Stimulated activated CD4-positive, alpha-beta T cell treated with anti-CD3 and anti-CD28 coated beads, TNF-alpha, amount 100 ng/mL, for 4 hours (primary cell): ENCODE measurements at places on chromosomes 4 and X.

GRCh38 chr4:156803056-156803455 lies 168.5 kb downstream of the PDGFC start:
- no peak for DNase-seq

- no peak for DNase-seq
Observed at GRCh38 chr4:32680946-32681345, 1960.8 kb downstream of the PCDH7 start.

DNA sequence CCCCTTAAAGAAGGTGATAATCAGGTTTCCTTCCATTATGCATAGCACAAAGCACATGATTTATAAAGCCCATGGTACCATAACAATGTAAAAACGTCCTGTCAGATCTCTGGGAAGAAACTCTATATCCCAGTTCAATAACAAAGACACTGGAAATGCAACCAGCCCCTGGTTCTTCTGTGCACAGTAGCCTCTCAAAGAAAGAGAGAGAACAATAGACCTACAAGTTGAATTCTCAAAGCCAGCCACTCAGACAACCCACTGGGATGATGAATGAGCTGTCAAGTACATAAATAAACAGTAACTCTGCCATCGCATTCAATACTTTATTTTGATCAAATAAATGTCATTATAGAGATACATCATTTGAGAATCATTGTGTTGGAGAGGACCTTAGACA lies 400.1 kb upstream of the CPEB2 start:
- DNase-seq = no peak

DNA sequence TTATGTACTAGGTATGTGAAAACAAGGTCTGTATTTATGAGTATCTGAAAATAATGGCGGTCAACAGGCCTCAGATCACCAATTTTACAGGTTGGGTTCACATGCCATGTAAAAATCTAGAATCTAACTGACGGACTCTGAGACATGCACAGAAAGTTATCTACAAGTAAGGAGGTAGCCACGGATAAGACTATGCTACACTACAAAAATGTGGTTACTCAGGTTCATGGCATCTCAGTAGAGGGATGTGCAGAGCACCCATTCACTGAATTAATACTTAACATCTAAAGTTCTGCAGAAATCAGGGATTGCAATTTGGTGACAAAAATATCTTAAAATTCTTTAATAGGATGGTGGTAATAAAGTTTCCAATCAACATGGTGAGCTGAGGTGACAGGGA lies 155.9 kb downstream of the APBB2 start:
- DNase-seq = no peak

DNA sequence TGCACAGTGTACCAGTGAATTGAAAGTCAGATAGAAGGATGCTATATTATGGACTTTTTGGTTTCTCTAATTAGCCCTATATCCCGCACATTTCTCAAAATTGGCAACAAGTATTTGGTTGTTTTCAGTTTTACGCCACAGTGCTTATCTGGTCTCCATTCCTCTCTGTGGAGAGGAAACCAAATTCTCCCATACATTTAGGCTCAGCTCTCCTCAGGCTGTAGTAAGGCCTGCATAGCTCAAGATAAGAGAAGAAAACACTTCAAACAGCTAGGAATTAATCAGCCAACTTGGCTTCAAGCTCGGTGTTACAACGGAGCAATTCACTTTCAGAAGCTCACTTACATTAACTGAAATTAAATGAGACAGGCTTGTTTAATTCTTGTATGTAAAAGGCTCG lies 263.2 kb downstream of the PDHA2 start:
- DNase-seq = no peak

GRCh38 chrX:17860811-17861488 lies at the start of gene RAI2:
Gene RAI2, minus strand, starts transcription at chrX:17861298. Its CDS starts 59,288 bp downstream, at chrX:17802010.
- no peak for DNase-seq

DNA sequence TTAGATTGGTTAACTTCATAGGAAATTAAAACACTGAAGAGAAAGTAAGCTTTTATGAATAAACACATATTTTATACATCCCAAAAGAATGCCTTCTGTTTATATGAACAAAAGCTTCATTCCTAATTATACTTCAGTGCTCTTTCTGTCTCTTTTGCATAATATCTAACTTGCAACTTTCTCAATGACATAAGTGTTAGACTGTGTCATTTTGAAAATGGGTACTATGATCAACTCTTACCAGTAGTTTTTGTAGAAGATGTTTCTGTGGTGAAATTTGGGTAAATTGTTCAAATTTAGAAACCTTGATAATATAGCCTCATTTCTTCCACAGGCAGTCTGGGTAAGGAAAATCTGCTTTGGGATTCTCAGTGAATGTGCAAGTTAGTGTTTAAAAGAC lies 991.4 kb downstream of the CCSER1 start:
- no peak for DNase-seq

GRCh38 chrX:18401848-18402213 lies 23.6 kb upstream of the CDKL5 start:
- DNase-seq = no peak

GRCh38 chr4:159047478-159048165 lies 55.3 kb upstream of the RAPGEF2 start:
- no peak for DNase-seq

GRCh38 chr4:9594948-9595347 lies 150.7 kb downstream of the DEFB131A start:
- DNase-seq = no peak

DNA sequence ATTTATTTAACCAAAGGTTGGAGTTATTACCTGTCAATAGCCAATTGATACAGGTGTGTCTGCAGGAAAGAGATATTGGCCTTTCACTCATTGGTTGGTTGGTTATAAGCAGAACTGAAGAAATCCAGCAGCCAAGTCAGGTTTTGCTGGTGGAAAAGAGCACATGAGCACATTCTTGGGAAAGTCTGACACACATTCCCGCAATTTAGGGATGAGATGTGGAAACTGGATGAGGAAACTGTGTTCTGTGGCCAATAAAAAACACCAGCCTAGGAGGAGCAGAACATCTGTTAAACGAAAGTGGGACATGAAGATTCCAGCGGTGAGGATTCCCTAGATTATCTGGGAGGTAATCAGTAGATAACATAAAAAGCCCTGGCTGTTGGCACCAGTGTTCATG lies 567.4 kb upstream of the CPEB2 start:
- DNase-seq = no peak

- no peak for DNase-seq
Observed at GRCh38 chrX:72536542-72536941, 36.1 kb downstream of the HDAC8 start.

GRCh38 chr4:126441173-126442035 lies 1126.6 kb downstream of the FAT4 start:
- no peak for DNase-seq

- no peak for DNase-seq
Observed at GRCh38 chrX:29662759-29663503, 552.4 kb upstream of the MAGEB2 start.

DNA sequence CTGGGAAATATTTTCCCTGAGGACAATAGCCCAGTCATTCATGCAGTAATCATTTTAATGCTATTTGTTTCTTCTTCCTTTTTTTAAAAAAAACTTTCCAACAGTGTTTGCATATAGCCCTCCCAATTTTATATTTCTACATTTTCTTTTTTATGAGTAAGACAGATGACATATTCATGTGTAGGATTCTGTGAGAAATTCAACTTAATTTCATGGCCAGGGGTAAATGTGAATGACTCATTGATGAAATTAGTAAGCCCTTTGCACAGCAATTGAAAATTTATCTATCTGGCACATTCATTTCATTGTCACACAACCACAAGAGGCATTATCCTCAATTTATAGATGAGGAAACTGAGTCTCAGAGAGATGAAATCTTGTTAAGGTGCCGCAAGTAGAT lies 13.7 kb upstream of the SMIM20 start:
- no peak for DNase-seq

- no peak for DNase-seq
Observed at GRCh38 chr4:181323061-181323460, 920.1 kb upstream of the TENM3 start.

DNA sequence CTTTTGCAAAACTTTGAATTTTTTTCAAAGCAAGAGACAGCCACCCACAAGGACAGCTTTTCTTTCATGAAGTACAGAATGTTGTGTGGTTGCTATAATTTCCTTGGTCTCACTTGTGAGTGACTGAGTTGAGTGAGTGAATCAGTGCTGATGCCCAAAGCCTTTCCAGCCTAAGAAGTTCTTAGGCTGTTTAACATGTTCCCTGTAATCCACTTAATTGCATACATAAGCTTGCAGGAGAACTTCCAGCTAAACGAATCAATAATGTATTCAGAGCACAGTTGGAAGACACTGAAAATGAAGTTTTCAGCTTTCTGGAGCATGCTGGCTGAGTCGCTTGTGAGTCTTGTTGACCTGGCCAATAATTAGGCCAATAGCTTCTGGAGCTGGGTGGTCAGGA lies 42.0 kb upstream of the GK2 start:
- no peak for DNase-seq

DNA sequence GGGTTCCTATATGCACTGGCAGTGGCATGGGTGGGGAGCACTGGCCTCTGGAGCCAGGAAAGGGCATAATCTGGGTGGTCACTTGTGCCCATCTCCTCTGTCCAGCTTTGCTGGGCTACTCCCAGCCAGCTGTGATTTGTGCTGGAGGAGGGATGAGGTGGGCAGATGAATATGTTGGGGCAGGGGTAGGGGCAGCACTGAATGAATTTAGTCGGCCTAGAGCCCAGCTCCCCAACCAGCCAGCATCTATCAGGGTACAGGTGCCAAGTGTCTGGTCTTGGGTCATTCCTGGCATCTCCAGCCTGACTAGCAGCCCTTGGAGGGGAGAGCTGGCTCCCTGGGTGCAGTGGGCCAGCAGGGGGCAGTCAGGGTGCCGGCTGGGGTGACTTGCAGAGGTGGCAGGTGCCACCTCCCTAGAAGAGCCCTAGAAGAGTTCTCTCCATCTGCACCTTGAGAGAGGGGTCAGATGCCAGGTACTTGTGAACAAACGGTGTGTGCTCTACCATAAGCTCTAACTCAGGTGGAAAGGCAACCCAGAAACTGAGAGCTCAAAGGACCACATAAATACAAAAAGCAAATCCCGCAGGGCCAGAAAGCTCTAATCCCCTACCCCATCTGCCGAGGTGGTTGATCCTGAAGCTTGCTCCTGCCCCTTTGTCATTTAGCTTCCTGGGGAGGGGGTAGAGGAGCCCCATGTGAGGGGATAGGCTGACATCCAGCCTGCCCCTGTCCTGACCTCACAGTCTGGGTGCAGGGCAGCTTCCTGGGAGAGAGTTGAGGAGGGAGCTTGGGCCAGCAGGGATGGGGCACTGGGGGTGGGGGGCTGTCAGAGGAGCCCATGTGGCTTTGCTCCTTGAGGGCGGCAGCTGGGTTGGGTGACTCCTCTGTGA lies 2.2 kb downstream of the SORCS2 start:
- DNase-seq = no peak

- DNase-seq = no peak
Observed at GRCh38 chrX:70096052-70096451, 33.8 kb downstream of the OTUD6A start.

GRCh38 chr4:114603497-114603896 lies 4.9 kb downstream of the UGT8 start:
- no peak for DNase-seq

DNA sequence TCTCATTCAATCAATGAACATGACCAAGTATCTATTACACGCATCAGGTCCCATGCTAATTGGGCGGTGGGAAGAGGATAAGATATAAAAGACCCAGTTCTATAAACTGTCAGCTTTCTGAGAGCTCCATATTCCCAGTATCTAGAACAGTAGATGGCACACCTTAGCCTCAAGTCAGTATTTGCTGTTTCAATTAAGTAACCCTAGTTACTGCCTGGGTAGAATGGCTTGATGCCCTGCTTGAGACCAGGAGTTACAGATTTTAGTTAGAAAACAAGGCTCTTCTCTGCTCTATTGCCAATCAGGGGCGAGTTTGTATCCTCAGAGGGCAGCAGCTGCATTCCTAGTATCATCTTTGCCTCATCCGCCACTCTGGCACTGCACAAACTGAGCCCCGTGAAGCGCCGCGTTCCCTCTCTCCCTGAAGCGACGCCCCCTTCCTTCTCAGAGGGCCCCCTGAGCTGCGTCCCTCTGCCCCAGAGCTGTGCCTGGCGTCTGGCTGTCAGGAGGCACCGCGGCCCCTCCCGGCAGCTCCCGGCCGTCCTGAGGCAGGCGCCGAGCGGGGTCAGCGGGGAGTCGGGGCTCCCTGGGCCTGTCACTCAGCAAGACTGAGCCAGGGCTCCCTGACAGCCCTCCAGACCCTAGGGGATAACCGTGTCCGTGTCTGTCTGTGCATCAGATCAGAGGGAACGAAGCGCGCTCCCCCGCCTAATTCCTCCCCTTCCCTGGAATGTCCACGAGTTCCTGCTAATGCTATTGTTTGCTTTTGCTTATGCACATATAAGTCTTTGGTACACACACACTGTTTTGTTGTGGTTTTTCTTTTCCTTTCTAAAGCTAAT lies 212.4 kb upstream of the TTC29 start:
- DNase-seq = no peak

DNA sequence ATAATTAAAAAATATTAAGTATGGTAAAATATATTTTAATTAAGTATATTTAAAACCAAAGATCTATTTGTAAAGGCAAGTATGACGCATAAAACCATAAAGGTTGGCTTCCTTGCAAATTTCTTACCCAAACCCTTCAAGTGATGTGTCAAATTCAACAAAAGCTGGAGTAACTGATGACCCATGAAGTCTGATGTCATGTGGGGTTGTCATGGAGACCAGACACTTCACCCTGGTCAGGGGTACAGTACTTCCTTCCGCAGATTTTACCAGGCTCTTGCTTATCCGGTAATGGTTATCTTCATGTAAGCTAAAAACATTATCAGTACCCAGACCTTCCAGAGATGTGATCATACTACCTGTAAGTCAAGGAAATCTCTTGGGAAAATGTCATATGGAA lies 170.1 kb downstream of the WDFY3 start:
- DNase-seq = no peak

DNA sequence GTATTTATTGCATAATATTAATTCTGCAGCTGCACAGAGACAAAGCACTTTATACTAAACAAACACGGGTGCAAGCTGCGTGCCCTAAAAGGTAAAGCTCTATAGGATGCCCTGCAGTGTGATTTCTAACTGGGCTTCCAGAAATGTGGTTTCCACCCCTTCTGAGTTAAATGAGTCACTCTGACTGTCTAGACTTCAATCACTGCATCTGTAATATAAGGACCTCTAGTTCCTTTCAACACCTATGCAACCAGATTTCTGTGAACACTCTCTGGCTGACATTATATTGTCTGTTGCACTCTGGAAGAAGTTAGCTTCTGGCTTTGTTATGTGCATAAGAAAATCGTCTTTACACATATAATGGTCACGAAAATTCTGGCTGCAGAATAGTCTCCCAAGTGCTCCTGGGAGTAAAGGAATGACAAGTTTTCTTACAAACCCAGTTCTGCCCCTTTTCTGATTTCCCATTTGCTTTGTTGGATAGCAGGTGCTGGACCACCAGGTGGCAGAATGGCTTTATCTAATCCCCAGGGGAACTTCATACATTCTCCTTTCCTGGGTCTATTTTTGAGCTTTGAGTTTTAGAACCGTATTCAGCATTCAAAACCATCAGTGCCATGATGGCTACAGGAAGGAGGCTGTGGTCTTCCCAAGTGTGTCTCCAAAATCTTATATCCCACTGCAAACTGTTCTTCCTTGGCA lies 842.2 kb downstream of the STIM2 start:
- DNase-seq = no peak
